ENCODE measurements at places on chromosomes 4 and X.

DNA sequence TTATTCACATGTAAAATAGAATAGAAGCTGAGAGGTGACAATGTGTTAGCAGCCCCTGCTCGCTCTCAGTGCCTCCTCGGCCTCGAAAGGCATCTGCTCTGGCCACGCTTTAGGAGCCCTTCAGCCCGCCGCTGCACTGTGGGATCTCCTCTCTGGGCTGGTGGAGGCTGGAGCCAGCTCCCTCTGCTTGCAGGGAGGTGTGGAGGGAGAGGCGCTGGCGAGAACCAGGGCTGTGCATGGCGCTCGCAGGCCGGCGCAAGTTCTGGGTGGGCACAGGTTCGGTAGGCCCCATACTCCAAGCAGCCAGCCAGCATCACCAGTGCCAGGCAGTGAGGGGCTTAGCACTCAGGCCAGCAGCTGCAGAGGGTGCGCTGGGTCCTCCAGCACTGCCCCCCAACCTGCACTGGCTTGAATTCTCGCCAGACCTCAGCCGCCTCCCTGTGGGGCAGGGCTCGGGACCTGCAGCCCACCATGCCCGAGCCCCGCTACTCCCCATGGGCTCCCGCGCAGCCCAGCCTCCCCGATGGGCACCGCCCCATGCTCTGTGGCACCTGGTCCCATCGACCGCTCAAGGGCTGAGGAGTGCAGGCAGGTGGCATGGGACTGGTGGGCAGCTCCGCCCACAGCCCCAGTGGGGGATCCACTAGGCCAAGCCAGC, 1346.7 kb upstream of the IGFBP7 start:
- DNase-seq = no peak

DNA sequence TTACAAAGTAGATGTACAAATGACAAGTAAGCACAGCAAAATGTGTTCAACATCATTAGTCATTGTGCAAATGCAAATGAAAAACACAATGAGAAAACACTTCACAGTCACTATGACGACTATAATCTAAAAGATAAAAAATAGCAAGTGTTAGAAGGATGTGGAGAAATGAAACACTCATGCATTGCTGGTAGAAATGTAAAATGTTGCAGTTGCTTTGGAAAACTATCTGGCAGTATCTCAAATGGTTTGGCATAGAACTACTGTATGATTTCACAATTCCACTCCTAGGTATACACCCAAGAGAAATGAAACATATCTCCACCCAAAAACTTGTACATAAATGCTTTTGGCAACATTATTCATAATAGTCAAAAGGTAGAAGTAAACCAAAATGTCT, 459.7 kb upstream of the TRAM1L1 start:
- DNase-seq = no peak

DNA sequence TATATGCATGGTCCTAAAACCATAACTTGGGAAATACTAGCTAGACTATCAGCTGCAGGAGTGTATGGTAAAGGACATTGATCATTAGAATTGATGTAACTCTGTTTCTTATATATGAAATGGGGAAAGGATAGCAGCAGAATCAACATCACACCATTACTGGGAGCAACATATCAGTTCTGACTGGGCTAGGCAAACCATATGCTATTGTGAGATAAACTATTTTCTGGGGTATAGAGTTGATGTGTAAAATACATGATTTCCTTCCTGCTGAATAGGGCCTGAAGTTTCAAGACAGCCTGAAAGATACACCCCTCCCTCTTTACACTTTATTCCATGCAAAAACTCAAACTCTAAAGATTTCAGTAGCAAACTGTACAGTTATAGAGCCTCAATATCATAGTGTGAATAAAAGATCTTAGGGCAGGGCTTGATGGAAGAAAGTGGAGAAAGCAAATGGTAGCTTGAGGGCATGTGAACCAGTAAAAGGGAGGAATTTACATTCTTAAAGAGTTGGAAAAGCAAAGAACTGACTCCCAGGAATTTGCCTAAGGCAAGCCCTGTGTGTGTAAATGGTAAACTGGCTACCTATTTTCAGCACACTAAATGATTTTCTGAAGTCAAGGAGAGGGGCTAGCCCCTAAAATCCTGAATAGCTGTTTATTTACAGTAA, 404.1 kb downstream of the MAPK10 start:
- DNase-seq = no peak

DNA sequence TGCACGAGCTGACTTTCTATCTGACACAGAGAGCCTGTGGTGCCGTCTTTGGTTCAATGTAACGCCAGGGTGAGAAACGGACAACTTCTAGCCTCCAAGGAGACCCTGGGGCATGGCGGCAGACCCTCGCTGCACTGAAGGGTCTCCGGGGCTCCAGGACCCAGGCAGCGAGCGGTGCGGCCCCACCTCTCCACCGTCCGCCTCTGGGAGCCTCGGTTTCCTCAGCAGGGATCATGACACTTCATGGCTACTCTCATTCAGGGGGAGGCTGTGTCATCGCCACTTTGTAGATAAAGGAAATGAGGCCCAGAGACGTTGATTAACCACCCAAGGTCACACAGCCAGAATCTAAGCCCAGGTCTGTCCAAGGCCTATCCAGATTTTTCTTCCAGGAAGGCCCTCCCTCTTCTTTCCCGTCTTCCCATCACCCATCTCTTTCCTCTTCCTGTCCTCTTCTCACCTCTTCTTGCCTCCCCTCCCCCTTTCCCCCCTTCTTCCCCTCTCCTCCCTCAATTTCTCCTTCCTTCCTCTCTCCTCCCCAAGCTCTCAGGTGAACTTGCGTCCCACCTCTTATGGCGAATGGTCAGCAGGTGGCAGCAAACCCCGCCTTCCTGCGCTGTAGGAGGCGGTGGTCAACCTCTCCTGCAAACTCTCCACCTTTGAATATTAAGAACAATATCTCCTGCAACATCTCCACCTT, 69.3 kb upstream of the HMX1 start:
- DNase-seq = no peak

DNA sequence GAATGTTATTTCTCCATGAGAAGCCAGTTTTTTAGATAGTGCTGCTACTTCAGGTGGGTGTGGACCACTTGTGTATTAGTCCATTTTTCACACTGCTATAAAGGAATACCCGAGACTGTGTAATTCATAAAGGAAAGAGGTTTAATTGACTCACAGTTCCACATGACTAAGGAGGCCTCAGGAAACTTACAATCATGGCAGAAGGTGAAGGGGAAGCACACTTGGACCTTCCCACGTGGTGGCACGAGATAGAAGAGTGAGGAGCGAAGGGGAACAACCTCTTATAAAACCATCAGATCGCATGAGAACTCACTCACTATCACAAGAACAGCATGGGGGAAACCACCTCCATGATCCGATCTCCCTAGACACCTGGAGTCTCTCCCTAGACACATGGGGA, 3.4 kb upstream of the PPID start:
- DNase-seq = no peak

DNA sequence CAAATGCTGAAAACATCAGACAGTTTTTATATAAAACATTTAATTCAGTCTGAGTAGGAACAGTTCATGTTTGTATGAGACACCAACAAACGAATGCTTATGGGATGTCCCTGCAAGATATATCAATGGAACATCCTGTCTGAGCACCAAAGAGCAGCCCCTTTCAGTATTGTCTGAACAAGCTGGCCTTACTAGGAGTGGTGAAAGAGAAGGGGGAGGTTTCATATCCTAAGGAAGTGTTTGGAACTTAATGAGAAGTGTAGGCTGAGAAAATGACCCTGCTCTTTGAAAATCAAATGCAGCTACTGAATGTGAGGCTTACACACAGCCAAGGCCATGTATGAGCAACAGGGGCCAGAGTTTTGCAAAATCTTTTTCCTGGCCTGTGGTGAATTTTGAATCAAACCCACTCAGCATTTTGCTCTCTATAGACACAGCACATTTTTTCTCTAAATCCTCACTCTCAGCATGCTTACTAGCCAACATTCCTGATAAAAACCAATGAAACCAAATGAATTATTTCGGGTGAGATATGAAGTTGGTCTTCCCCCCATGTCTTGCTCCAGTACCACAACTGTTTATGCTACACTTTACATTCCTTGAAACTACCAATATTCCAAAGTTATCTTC, 119.4 kb downstream of the LUZP4 start:
- DNase-seq = no peak

DNA sequence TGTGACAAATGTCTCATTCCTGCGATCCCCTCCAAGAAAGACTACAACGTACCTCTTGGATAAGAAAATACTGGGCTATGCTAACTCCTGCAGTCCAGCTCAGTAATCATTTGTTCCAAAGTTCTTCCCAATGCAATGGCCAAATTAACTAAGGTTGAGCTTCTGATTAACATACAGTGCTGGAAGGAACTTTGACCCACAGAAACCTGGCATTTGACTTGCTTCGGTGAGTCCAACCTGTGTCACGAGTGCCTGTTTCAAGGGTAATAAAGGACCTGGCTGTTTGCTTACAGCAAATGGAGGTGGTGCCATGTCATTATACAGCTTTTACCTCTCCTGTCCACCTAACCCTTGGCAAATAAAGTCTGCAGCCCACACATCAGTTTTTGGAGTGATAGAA, 83.2 kb downstream of the RBM47 start:
- no peak for DNase-seq

- DNase-seq = no peak
Observed at GRCh38 chr4:17092736-17093437, 194.4 kb upstream of the LDB2 start.

GRCh38 chr4:7933651-7934510, 5.8 kb downstream of the AFAP1 start:
- DNase-seq = no peak

DNA sequence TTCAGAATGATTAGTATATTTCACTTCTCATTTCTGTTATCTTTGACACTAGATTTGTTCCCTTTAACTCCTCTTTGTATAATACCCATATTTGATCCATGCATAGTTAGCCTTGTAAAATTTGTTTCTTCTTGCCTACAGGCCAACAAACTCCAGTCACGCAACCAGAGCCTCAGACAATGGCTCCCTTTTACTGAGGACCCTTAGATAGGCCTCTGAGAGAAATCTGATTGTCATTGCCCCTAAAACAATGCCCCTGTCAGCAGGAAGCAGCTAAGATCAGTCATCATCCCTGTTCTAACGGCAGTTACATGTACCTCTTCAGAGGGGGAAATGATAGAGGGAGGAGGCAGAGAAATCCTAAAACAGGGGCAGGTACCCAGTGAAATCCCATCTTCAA, 190.6 kb upstream of the TENT5D start:
- no peak for DNase-seq

GRCh38 chr4:80710748-80711451, 319.6 kb upstream of the BMP3 start:
- DNase-seq = no peak

DNA sequence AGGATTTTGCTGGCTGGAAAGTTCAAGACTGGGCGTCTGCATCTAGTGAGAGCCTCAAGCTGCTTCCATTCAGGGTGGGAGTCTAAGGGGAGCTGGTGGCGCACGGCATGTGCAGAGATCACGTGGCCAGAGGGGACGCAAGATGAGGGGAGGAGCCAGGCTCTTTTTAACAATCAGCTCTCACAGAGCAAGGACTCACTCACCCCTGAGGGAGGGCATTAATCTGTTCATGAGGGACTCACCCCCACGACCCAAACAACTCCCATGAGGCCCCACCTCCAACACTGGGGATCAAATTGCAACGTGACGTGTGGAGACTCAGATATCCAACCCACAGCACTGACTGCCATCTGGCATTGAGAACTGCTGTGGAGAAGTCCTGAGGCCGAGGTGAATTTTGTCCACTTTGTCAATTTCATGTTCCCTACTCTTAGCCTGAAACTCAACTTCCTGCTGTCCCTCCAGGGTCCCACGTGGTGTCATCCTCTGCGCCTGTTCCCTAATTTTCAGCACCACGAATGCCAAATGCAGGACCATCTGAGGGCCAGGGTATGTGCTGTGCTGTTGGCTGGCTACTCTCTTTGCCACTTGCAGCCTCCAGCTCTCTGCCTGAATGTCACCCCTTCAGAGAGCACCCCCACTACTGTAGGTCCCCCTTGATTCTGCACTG, 5.6 kb downstream of the ZFP92 start:
- DNase-seq = no peak

DNA sequence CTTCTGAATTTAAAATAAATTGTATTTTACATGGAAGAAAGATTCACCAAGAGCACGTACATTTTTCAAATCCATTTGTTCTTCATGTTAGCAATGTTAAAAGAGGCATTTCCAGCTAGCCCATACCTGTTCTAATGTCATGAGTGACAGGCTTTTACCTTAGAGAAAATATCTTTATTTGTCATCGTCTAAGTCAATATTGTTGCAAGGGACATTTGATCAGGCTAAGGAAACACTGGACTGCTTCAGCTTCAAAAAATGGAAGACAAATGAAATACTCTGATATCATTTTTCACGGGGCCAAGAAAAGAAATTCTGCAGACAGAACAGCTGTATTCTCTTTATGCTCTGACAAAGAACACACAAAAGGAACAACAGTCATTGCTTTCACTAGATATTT, 207.7 kb downstream of the RCHY1 start:
- no peak for DNase-seq

DNA sequence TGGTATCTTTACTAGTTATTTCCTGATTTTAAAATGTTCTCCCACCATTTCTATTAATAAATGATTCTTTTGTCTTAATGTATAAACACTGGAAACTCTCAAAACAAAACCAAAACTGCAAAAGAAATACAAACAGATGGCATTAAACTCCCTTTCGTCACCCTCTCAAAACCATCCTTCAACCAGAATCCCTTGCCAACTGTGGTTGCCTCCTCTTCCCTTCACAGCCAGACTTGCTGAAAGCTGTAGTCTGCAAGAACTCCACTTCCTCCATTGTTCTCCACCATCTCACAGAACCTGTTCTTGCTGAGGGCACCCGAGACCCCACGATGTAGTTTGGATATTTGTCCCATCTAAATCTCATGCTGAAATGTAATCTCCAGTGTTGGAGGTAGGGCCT, 96.5 kb downstream of the WWC2 start:
- DNase-seq = peak; percentile 13

DNA sequence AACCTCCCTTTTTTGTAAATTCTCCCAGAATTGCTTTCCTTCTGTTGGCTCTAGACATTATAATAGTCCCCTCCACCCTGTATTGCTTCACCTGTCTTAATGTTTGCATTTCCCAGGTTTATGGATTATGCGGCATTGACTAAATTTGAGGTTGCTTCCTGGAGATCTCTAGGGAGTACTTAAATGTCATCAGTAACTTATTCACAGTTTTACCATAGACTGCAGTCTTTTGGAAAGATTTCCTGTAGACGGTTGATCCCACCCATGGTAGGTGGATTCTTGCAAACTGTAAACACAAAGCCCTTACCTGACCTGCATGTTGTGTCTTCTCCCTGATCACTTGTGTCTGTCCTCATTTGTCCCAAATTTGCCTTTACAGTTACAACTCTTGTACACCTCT, 6.2 kb upstream of the NOX1 start:
- DNase-seq = no peak

GRCh38 chr4:39700554-39700953, 2.6 kb downstream of the UBE2K start:
- DNase-seq = no peak

GRCh38 chr4:188399834-188400233, 260.6 kb downstream of the TRIML1 start:
- DNase-seq = no peak

- peak; percentile 40 for DNase-seq
Observed at GRCh38 chr4:140103676-140104075, 50.3 kb downstream of the MAML3 start.
